Mesenchymal stem cell (in vitro differentiated cells and primary cell): ENCODE measurements at places on chromosomes 2 and 18.

DNA sequence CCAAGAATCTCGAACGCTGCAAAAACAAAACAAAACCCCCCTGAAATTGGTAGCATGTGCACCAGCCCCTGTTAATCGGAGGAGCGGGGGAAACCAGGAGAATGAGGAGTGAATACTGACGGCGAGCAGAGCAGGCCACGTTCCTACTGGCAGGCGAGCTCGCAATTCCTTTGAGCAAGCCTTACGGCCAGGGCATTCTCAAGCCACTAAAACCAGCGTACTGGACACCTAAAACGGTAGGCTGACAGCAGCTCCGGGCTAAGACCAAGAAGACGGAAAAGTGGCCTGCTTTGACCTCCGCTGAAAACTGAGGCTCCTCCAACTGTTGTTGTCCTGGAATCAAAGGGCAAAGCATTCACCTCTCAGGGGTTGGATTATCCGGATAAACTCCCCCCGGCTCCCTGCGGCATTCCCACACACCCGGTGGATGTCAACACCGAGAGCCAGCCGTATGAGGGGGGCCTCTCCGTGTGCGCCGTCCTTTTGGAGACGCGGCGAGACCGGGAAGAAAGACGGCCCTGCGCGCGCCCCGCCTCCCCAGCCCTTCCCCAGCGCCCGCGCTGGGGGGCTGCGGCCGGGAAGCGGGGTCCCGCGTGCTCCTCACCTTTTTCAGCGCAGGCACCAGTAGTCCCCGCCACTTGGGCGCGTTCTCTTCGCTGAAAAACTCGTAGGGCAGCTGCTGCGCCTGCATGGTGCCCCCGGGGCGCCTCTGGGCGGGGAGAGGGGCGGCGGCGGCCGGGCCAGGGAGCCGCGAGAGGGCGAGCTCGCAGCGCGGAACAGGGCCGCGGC lies 925 bp downstream of the SOS1 start:
- peak; percentile 68 for DNase-seq

DNA sequence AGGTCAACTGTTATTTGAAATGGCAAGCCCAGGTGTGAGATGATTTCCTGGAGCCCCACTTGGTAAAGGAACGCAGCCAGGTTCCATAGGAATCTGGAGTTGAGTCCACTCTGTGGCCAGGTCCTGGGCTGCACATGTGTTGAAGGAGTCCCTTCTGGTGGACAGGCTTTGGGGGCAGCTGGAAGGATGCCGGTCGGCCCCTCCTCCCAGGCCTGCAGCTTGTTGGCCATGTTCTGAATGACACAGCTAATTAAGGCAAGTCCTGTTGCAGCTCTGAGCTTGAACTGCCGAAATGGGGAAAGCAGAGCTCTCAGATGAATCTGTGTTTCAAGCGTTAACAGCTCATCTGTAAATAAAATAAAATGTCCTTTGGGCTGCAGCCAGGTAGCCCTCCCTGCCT lies 23.8 kb downstream of the EN1 start:
- DNase-seq, result no peak

DNA sequence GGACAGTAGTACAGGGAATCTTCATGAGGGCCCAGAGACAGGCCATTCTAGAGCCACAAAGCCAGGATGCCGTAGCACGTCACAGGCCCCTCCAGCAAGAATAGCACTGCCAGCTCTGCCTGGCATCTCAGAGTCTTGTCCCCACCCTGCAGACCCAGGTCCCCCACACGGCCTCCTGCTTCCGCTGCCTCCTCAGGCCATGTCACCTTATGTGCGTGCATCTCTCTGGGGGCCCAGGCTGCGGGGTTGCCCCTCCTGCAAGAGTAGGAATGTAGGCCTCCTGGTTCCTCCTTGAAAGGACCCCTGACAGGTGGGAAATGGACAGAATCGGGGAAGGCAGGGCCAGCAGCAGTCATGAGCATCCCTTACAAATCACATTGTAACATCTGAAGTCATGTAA lies 49.8 kb downstream of the ADI1 start:
- no peak for DNase-seq

- DNase-seq, result no peak
These were observed 29.2 kb downstream of the MYO7B start for GRCh38 chr2:127564429-127565260.

DNA sequence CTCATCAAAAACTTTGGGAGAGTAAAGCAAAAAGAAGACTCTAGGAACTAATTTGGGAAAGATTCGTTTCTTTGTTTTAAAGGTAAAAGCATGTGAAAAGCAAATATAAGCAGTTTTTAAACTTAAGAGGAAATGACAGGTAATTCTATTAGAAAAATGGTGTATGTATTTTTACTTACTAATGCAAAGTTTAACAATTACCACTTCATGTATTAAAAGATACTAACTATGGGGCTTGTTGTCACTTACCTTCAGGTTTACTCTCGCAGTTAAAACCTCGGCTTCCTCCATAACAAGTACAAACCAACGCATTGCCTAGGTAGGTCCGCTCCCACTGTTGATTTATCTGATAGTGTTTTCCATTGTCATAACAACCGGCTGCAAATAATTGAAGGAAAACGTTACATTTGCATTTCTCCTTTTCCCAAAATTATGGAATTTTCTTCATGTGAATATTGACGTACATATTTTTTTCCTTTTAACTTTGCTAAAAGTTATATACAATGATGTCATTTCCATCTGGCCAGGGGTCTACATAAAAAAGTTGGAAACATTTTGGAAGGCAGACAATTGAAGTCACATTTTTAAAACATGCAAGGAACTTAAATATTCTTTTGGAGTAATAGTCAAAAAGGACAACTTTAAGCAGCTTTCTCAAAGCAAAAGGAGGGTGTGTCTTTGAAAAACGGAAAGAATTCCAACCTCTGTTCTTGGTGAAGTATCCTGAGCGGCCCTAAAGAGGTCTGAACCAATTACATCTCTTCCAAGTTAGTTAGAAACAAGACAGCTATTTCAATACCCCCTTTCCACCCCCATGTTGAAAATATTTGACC lies 1.2 kb downstream of the FN1 start:
- DNase-seq, result no peak

DNA sequence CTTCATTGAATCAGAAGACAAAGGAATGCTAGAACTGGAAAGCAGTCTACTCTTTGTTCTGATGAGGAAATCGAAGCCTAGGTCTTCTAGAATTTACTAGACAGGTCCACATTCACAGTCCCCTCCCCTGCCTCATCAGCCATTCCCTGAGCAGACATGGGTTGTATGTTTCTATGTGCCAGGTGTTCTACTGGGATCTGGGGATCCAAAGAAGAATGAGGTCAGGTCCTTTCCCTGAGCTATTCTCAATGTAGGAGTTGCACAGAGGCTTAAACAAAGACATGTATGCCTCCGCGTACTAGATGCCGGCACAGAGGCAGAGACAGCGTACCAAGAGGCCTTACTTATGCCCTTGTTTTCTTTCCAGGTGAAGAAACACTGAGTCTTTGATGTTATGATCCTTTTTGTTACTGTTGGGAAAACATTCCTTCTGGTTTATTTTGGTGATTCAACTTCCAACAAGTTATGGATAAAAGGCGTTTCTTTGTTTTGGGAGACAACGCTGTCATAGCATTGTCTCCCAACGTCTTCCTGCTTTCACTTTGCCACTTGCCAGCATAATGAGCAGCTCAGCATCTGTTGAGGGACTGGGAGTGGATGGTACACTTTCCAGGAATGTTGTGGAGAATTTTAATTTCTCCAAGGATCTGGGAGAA lies 174.4 kb downstream of the ALPK2 start:
- no peak for DNase-seq

GRCh38 chr2:196480653-196481323 lies 158.7 kb upstream of the CCDC150 start:
- DNase-seq, result no peak

DNA sequence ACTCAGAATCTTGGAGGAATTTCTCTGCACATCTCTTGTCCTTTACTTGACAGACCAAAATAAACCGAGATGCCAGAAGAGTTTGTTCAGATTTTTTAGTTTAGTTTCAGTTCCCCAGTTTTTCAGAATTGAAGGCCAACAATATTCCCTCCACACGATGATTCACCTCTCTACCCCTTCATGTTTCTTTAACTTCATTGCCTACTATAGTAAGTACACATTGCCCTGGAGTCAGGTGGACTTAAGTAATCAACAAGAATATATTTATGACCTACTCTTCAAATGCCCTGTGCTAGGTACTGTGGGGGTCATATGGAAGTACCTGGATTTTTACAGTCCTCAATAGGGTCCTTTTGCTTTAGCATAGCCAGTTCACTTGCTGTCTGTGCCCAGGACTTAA lies 79.6 kb upstream of the CTLA4 start:
- DNase-seq, result no peak

GRCh38 chr2:131394147-131394931 lies 30.4 kb upstream of the RAB6D start:
- no peak for DNase-seq

DNA sequence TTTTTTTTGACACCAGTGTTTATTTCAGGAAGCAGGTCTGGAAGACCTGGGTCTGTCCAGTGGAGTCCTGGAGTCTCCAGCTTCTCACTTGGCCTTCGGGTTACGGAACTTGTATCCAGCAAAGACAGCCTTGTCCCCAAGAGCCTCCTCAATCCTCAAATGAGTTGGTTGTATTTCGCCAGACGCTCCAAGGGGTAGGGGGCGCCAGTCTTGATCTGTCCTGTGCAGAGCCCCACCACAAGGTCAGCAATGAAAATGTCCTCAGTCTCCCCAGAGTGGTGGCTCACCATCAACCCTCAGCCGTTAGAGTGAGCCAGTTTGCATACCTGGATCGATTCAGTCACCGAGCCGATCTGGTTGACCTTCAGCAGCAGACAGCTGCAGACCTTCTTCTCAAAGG lies 21.9 kb downstream of the ASXL2 start:
- no peak for DNase-seq

DNA sequence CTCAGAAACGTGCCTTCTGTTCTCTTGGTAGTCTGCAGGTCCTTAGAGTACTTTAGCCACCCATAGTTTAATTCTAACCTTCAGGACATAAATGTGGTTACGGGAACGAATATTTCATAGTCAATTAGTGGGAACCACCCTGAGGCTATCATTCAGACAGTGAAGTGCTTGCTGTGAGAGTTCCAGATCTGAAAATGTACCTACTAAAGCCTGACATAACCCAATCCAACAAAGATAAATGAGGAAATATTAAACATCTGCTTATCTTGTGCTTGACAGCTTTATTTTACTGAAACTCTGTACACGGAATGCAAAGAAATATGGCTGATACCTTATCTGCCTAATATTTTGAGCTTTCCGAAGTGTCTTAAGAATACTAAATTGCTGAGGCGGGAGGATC lies 43.0 kb downstream of the RAB27B start:
- DNase-seq, result no peak

DNA sequence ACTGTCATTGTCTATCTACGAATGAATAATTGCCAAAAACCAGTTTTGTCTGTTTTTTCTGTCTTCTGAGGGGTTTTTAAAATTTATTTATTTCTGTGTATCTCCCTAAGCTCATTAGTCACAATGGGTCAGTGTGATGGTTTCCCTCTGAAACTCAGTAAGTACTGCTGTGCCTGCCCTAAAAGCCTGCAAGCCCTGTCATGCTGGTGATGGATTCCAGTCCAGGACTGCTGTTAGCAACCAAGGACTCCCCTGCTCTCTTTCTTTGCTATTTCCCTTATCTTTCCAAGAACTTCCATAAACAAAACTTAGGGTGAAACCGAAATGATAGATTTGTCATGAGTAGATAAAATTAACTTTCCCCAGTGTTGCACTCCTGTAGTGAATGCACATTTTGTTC lies 11.8 kb upstream of the DSG2 start:
- DNase-seq, result peak; percentile 91

GRCh38 chr18:36580266-36580665 lies 248.5 kb downstream of the TPGS2 start:
- DNase-seq, result peak; percentile 4

- no peak for DNase-seq
These were observed 544.0 kb upstream of the FAM98A start for GRCh38 chr2:34143149-34143548.

GRCh38 chr18:58911241-58911640 lies 46.6 kb downstream of the ZNF532 start:
- peak; percentile 43 for DNase-seq

DNA sequence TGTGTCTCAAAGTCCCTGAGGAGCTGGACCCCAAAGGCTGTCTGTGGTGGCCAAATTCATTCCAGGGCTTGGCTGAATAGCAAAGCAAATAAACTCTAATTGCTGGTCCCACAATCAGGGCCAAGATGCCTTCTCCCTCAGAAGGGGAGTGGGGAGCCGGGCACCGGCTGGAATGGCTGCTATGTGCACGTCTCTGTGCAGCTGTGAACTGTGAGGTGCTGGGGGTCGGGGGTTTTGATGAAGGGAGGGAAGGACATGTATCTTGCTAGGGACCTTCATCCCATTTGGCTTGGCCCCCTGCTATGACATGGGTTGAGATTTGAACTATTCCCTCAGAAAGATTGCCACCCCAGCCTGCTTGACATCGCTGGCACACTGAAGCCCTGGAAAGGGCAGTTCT lies 60.4 kb downstream of the CIB4 start:
- no peak for DNase-seq

DNA sequence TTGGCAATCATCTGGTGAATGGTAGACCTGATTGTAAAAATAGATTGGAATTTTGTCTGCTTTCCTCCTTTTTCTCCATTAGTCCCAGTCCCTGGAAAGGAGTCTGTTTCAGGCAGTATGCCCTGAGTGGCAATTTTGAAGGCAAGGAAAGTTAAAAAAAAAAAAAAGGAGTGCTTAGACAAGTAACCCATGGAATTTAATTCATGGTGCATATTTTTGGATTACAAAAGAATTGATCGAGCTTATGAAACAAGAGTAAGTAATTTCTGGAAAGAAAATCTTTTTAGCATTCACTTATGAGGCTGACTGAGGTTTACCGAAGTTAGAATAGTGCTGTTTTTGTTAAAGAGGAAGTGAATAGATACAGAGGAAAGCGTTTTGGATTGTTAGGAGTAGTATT lies 29.4 kb upstream of the TMEM178A start:
- DNase-seq, result no peak

DNA sequence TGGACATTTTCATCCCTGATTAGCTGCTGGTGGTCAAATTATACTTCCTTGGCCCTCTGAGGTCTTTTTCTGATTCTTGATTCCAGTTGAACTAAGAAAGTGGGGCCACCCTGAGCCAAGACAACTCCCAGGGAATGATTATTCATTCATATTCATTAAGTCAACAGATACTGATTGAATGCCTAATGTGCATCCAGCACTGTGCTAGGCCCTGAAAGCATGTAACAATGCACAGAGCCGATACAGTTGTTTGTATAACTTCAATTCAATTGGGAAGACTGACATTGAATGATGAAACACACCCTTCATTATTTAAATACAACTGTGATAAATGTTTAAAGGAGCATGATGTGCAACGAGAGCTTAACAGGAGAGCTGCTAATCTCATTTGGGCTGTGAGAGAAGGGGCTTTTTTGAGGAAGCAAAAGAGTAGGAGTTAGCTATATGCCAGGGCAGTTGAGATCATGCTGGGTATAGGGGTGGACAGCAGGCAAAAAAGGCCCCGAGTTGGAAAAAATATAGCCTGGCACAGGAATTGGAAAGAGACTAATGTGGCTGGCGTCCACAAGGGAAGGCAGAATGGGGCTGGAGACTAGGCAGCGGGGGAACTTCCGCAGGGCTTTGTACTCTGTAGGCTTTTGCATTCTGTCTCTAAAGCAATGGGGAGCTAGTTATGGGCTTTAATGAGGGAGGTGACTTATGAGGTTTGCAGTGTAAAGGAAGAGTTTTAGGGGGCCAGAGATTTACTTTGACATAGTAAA lies 57.2 kb upstream of the ACVR1 start:
- DNase-seq, result no peak
